Glutamatergic neuron (in vitro differentiated cells): ENCODE measurements at places on chromosomes 6 and 20.

DNA sequence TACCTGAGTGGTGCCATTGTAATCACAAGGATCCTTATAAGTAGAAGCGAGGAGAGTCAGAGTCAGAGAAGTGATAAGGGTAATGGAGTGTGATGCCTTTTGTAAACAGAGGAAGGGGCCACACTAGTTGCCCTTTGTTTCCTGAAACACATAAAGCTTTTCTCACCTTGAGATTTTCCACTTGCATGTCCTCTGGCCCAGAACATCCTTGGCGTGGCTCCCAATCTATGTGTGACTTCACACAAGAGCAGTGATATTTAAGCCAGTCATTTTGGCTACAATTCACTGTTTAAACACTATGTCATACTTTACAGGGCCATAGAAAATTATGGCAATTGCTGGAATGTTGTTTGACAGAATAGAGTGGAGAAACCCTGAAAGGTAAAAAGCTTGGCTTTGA, 121.2 kb upstream of the BTN3A2 start:
- DNase-seq = no peak

DNA sequence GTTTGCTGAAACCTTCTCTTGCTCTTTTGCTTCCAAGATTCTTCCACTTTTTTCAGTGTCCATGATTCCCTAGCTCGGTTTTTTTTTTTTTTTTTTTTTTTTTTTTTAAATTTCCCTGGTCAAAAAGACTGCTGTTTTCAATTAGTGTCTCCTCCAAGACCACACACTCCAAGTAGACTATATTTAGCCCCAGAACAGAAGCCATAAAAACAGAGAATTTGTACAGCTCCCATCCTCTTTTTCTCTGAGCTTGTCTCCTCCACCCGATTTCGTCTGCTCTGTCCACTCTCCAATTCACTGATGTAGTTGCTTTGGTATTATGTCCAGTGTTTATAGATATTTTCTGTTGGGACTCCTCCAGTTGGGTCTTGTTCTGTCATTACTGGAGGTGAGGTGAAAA, 37.6 kb downstream of the RSPH3 start:
- DNase-seq = no peak

GRCh38 chr6:118709859-118710350, 58.5 kb upstream of the CEP85L start:
- DNase-seq = no peak

- peak; percentile 95 for DNase-seq
These were observed 6.3 kb upstream of the DHX16 start for GRCh38 chr6:30678964-30679726.

GRCh38 chr20:25148181-25148981, 47.1 kb upstream of the ENTPD6 start:
- peak; percentile 45 for DNase-seq

DNA sequence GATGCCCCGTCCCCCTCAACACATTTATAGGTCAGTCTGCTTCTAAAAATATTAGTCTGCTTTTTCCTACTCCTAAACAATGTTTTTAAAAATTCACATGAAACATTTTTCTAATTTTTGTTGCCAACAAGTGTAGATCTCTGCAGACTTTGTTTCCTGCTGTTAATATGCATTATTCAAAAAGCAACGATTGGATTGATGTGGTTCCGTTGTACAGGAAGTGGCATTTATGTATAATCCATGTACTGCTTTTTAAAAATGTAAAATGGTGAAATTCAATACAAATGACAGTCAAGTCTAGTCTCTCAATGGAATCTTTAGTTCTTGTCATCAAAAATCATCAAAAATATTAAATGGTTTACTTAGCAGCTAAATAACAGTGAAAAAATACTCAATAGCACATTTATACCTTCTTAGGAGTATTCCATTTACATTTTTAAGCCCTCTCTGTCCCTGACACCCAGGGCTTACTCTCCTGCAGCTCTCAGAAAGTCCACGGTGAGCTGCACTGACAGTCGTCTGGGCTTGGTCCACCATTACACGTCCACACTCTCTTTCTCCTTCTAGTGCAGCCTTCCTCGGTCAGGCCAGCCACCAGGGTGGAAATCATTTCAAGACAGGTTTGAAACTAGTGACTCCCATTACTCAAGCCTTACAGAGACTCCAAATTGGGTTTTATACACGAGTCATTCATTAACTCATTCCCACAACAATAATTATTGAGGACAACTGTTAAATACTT, 211.5 kb downstream of the TMEM200A start:
- no peak for DNase-seq

DNA sequence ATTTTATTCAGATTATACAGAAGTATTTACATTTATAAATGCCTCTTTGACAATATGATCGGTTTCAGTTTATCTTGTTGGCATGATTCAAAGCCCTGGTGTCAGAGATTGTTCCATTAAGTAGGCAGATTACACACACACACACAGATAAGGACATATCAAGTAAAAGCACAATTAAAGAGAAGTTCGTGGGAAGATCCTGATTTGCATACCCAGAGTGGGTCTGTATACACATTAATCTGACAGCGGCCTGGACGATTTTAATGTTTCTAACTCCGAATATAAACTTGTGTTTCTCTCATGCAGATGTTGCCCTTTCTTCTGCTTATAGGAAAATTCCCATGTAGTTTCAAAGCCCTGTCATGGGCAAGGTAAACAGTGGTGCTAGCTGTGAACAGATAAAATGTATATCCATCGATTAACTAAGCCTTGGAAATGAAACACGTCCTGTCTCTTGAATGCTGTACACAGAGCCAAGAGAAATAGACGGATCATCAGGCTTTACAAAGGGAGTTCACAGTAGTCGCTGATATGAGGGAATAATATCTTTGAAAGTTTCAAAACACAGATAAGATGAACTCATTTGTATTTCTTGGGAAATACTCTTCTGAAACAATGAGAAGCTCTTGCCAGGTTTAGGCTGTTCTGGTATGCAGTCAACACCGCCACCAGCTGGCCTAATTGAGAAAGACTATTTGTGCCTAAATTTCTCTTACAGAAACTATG, 108.2 kb upstream of the GMDS start:
- DNase-seq = peak; percentile 70

- no peak for DNase-seq
These were observed 194.6 kb upstream of the ARID1B start for GRCh38 chr6:156582509-156582992.

DNA sequence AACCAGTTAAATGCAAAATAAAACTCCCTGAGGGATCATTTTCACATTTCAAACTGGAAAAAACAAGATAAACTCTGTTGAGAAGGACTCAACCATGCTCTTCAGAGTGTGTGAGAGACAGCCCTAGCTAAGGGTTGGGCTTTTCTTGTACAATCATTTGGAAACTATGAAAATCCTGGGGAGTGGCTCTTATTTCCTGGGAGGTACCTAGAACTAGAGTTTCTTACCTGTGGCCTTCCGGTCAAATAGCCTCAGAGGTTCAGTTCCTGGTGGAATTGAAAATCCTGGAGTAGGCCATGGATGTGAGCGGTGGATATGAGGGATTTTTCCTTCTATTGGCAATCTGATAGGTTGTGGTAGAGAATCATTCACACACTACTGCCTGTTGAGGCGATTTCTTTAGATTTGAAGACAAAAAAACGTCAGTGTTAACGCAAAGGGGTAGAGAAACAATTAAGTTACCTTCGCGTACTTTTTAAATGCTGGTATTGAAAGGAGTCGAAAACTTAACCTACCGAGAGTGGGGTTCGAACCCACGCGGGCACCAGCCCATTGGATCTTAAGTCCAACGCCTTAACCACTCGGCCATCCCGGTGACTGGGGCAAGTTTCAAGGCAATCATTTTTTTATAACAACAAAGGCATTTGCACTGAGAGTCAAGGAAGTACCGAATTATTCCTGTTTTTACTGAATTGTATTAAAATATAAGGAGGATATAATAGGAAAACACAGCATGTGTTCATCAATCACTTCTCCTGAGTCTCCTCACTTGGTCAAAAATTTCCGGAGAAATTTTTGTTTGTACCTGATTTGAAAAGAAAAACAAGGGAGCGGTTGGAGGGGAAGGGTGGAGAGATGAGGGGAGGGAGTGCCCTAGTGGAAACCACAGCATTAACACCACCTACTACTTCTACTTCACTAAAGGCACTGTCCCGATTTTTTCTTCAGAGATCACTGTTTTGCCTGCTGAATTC, 191.3 kb downstream of the OR2B2 start:
- no peak for DNase-seq

- DNase-seq = no peak
These were observed 86.1 kb downstream of the MAP7 start for GRCh38 chr6:136464148-136464547.

DNA sequence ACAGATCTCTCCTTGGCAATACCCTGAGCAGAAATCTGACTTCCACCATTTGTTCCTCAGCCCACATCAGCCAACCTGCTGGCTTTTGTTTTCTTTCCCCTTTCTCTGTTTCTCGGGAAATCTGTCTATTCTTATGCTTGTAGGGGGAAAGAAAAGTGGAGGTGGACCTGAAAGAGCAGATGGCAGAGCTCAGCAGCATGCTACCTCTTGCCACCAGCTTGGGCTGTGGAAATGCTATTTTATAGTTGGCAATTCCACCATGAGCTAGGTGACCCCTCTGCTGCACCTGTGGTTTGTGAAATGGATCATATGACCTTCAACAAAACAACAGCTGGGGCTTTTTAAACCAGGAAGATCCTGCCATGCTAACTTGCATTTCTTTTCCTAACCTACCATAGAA, 6.8 kb upstream of the SPATS1 start:
- DNase-seq = no peak

DNA sequence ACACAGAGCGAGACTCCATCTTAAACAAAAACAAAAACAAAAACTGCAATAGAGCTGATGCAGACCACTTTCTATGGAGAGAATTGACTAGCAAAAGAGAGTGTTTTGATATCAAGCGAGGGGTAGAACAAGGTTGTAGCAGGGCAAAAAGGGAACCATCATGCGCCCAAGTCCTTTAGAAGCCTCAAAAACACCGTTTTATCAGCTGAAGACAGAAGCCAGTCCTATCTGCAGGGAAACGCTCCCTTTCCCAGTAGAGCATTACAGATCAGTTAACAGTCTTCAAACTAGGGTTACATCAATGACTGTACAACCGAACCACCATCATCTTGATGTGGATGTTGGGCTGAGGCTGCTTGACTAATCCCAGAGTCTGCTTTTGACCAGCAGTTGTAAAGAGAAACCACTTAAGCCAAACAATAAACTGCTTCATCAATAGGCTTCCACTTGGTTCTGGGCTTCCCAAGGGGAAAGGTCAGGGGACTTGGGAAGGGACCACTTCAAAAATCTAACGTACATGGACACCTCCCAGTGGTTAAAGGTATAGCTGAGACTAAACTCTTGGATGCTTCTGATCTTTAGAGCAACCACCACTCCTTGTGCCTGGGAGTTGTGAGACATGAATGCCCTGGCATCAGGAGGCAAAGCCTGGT, 59.6 kb upstream of the SPDEF start:
- DNase-seq = no peak

GRCh38 chr6:81465859-81466258, 286.6 kb downstream of the TENT5A start:
- DNase-seq = no peak

DNA sequence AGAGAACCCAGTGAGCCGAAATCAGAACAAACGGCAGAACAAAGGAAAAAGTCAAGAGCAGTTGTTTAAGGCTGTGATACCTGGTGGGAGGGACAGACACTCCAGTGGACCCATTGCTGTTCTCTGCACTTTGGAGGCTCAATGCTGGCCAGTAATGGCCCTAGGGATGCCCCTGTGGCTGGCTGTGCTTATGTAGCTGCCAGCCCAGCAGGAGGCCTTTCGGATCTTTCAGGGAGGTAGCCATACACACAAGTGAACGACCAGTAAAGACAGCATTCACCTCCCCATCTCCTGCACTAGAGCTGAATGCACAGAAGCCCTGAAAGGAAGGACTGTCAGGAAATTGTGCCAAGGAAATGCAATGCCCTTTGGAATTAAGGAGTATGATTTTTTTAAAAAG, 34.3 kb downstream of the GPLD1 start:
- DNase-seq = no peak

DNA sequence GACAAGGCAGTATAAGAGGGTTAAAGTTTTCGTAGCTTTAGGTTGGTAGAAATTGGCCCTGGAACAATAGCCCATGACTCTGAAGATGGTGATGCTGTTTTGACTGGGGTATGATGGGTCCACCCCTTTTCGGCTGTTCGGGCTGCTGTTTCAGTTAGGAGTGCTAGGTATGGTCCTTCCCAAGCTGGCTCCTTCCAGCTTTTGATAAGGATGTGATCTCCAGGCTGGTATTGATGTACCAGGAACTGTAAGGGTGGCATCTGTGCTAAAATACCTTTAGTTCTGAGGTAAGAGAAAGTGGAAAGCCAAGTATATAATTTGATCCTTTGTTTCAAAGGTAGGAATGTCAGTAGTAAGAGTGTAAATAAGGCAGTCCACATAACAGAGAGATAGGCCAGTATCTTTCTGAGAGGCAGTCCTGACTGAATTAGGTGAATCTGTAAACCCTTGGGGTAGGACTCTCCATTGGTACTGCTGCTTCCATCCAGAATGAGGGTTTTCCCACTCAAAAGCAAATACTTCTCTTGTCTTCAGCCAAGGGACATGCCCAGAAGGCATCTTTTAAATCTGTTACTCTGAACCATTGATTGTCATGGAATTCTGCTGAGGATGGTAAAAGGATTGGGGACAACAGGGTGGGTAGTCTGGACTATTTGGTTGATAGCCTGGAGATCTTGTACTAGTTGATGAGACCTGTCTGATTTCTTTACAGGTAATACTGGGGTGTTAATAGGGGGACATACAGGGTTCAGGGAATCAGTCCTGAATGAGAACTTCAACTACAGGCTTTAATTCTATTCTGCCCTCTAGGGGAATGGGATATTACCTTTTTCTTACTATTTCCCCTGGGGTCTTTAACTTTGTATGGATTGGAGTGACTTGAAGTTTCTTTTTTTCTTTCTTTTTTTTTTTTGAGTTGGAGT, 6.1 kb upstream of the ZNFX1 start:
- no peak for DNase-seq

DNA sequence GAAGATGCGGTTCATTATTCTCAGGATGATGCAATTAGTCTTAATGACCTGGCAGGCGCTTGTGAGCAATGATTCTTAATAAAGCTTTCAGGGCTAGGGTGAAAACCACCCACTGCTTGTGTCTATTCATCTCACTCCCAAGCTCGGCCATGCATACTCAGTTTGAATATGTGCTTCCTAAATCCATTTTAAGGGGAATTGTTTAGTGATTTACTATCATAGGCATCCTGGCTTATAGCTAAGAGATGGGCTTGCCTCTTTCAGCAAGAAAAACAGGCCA, 141.1 kb upstream of the SLC24A3 start:
- DNase-seq = no peak

DNA sequence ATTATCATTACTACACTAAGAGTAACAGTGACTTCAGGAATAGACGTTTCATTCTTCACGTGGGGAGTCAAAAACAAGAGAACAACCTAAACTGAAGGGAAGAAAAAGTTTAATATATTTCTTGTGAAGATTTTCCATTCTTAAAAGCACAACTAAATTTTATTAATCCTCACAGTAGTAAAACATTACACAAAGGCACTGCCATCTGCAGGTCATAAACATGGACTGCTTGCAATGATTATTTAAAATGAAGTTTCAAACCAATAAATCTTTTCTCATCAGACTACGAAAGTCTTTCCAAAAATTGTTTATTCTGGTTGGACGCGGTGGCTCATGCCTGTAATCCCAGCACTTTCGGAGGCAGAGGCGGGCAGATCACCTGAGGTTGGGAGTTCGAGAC, 2.6 kb downstream of the NCOA5 start:
- no peak for DNase-seq

GRCh38 chr6:73898599-73898998, 202.6 kb downstream of the CD109 start:
- DNase-seq = no peak

GRCh38 chr6:71396410-71396801, 107.8 kb downstream of the OGFRL1 start:
- DNase-seq = no peak

- DNase-seq = no peak
These were observed 7.7 kb downstream of the HDDC2 start for GRCh38 chr6:125294036-125294435.
